ENCODE measurements at places on chromosomes 11 and 22. TPM values are rescaled to one million over a fixed set of nuclear protein-coding genes. Genes with fewer than 3 reads are reported as not detected.

- DNase-seq: no peak
- H3K4me1 ChIP-seq: no peaks in the 10 kb centered on the region
- no peak overlapping the region for H3K4me3 ChIP-seq
- H3K27ac ChIP-seq: no peak overlapping the region
- no peaks in the 10 kb centered on the region for H3K27me3 ChIP-seq
Measured at GRCh38 chr22:21928048-21928447, 24.6 kb downstream of the PPM1F start.

- H3K4me3 ChIP-seq: no peak overlapping the region
- no peaks in the 10 kb centered on the region for H3K4me1 ChIP-seq
- no peaks in the 10 kb centered on the region for H3K36me3 ChIP-seq
Measured at GRCh38 chr11:76307978-76308747, 72.8 kb downstream of the THAP12 start.

GRCh38 chr11:60919320-60919719 is 4.9 kb upstream of the TMEM132A start:
- no peaks in the 10 kb centered on the region for H3K27me3 ChIP-seq
- H3K4me3 ChIP-seq: no peak overlapping the region
- DNase-seq: no peak
- no peak overlapping the region for H3K27ac ChIP-seq
- H3K36me3 ChIP-seq: peaks cover 54% of the 10 kb centered on the region
- H3K4me1 ChIP-seq: peaks cover 49% of the 10 kb centered on the region

DNA sequence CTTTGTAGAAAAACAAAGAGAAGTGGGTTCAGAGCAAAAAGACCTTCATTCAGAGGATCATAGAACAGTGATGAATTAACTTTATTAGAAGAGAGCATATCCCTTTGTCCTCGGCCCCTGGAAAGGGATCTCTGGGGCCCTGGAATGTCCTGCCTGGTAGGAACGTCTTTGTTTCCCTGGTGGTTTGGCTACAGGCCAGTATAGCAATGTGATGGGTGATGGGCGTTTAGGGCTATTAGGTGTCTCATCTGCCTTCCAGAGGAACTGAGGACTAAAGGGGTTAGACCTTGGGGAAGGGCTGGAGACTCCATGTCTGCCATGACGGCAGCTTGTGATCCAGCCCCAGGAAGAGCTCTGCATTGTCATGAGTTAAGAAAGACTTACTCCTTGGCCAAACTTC is 9.1 kb downstream of the APOL4 start:
- H3K27me3 ChIP-seq: no peaks in the 10 kb centered on the region
- H3K27ac ChIP-seq: no peak overlapping the region
- H3K4me3 ChIP-seq: no peak overlapping the region
- peaks cover 16% of the 10 kb centered on the region for H3K4me1 ChIP-seq
- H3K36me3 ChIP-seq: no peaks in the 10 kb centered on the region

Gene WNT11
- 0.43 TPM for total RNA-seq

Measured in activated CD8-positive, alpha-beta T cell treated with anti-CD3 and anti-CD28 coated beads for 36 hours (primary cell).